ELR (cell line): ENCODE measurements at places on chromosomes 1 and 21.

DNA sequence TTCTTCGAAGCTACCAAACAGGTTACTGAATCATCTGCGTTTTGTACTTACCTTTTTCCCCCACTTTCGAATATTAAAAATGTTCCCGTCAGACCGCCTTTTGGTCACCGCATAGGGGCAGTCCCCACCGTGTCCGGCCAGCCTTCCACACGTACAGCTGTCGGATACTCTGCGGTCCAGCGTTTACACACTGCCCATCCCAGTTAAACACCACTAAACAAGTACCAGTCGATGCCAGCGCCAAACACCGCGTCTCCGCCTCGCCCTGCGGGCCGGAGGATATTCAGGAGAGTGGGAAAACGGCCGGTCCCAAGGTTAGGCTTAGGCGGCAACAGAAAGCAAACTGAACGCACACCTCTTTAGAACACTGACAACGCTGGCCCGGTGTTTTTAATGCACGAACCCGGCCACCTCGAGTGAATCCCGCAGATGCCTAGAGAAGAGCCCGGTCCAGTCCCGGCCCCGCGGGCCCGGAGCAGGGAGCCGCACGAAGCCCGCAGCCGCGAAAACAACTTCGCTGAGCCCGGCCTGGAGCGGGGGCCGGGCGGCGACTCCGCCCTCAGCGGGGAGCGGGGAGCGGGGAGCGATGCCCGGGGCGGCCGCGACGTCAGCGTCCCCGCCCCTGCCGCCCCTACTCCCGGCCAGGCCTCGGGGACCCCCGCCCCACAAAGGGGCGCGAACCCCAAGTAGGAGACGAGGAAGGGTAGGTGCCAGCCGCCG lies 730 bp upstream of the PHF13 start:
- peak; percentile 56 for DNase-seq

DNA sequence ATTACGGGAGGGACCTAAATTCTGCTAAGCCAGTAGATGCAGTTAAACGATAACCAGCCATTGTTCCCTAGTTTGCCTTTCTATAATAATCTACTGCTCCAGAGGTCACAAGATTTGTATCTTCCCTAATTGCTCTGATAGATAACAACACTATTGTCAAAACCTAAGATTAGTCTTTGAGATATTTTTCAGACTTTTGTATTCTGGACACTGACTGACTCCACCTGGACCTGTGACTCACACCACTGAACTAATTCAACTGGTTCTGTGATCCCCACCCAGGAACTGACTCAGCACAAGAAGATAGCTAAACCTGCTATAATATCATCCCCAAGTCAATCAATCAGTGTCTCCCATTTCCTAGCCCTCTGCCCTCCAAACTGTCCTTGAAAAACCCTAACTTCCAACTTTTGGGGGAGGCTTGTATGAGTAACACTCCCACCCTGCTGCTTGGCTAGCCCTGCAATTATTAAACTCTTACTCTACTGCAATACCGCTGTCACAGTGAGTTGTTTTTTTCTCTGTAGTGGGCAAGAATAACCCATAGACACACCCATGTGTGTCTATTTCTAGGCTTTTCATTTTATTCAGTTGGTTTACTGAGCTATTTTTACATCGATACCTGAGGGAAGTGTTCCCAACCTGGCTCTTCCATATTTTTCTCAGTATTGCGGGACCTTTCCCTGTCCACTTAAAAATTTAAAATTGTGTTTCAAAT lies 11.2 kb downstream of the KIFAP3 start:
- peak; percentile 52 for DNase-seq

- DNase-seq: peak; percentile 67
These were observed 12.4 kb downstream of the FMOD start for GRCh38 chr1:203338335-203339036.

GRCh38 chr1:110505596-110505995 lies 13.4 kb downstream of the KCNA10 start:
- no peak for DNase-seq

DNA sequence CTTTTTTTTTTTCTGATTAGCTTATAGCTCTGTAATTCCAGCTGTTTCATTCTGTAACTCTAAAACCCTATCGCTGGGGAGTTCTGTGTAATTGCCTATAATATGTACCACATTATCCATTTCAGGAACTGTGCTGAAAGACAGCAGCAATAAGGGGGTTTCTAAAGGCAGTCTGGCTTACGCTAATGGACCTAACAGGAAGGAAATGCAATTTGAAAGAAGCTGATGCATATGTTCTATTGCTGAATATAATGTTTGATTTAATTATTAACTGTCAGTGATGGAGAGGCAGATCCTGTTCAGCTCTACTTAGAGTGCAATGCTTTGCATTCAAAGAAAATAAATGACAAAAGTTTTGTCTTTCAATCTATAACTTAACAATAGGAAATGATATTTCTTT lies 209.4 kb upstream of the SNX7 start:
- no peak for DNase-seq
